Stimulated activated naive CD4-positive, alpha-beta T cell (primary cell): ENCODE measurements at places on chromosomes 2 and 18.

- no peak for DNase-seq
Measured at GRCh38 chr2:72116081-72116533, 31.6 kb downstream of the CYP26B1 start.

- no peak for DNase-seq
Measured at GRCh38 chr2:229273723-229274338, 2.7 kb upstream of the PID1 start.

- DNase-seq: peak; percentile 58
Measured at GRCh38 chr2:216404010-216404618, 8.2 kb upstream of the SMARCAL1 start.

DNA sequence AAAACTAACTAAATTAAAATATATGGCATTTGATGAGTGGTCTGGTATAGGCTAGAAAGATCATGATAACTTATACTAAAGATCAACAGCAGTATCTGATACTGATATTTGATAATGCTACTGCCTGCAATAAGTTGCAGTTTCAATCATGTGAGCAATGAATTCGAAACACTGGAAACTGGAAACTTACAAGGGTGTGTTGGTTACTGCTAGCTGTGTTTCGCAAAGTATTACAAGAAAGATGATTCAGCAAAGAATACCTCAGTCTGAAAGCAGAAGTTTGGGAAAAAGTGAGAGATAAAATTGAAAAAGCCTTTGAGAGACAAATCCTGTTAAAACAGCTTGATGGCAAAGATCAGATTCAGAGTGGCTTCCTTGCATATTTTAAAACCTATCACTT, 294.5 kb downstream of the CCDC178 start:
- no peak for DNase-seq

DNA sequence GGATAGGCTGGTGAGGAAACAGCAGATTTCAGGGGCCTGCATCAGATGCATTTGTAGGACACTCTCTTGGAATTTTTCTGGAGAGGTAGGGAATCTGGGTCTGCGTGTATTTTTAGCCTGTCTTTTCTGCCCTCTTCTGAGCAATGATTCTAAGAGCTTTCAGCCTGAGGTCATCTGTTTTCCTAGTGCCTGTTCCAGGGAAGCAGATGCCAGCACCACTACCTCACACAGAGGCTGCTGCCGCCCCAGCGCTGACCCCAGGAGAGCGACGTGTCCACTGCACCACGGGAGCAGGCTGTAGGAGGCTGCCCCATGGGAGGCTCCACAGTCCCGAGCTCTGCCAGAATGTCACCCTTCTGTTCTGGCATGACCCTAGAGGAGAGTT, 316.5 kb downstream of the CYP26B1 start:
- DNase-seq: no peak
